Activated naive CD4-positive, alpha-beta T cell treated with anti-CD3 and anti-CD28 coated beads, Interleukin-2, amount 10 ng/mL, durations not matched to agents 5 hours and 36 hours (primary cell): ENCODE measurements at places on chromosomes 2 and 18. TPM values are rescaled to one million over a fixed set of nuclear protein-coding genes. Genes with fewer than 3 reads are reported as not detected.

The DSG1 gene
- total RNA-seq: not detected

The SPC25 gene
- 32.1 TPM for total RNA-seq

The TPO gene
- not detected for total RNA-seq

The CFLAR gene
- 93.5 TPM for total RNA-seq

The ARHGEF33 gene
- not detected for total RNA-seq

The CCL20 gene
- not detected for total RNA-seq

The ANKRD30B gene
- total RNA-seq: not detected

The PCARE gene
- total RNA-seq: not detected

The SPATS2L gene
- 23.1 TPM for total RNA-seq

The LIPG gene
- total RNA-seq: 0.39 TPM

The ABCG5 gene
- total RNA-seq: not detected

The IL36RN gene
- total RNA-seq: not detected

The CREB1 gene
- total RNA-seq: 86.8 TPM

The TRIM54 gene
- 0.12 TPM for total RNA-seq

The EGR4 gene
- 0.10 TPM for total RNA-seq

The AGAP1 gene
- 1.4 TPM for total RNA-seq

The GPR39 gene
- total RNA-seq: not detected

The EPB41L3 gene
- 4.7 TPM for total RNA-seq

The MYO3B gene
- not detected for total RNA-seq

The EML6 gene
- total RNA-seq: 0.86 TPM

The TCF7L1 gene
- total RNA-seq: not detected

The EIF2AK2 gene
- 34.8 TPM for total RNA-seq

The TSPYL6 gene
- total RNA-seq: not detected

The WNT6 gene
- total RNA-seq: not detected

The DSG4 gene
- not detected for total RNA-seq

The DNAJC5G gene
- total RNA-seq: not detected

The DNAJB2 gene
- total RNA-seq: 40.7 TPM

The CYP20A1 gene
- total RNA-seq: 25.3 TPM

The GCG gene
- total RNA-seq: not detected

The POMC gene
- 2.8 TPM for total RNA-seq

The GPR75 gene
- total RNA-seq: 2.3 TPM

The FKBP1B gene
- total RNA-seq: 0.58 TPM

The PAX8 gene
- total RNA-seq: 1.9 TPM

The ZNF892 gene
- 3.5 TPM for total RNA-seq

The SH2D6 gene
- 0.43 TPM for total RNA-seq

The CSRNP3 gene
- total RNA-seq: not detected

The IL1B gene
- total RNA-seq: not detected

The CLHC1 gene
- 9.9 TPM for total RNA-seq

The COLEC11 gene
- 0.34 TPM for total RNA-seq

The ICOS gene
- 45.0 TPM for total RNA-seq

The NCKAP1 gene
- 0.48 TPM for total RNA-seq

The UGT1A5 gene
- not detected for total RNA-seq

The TDRD15 gene
- total RNA-seq: not detected

The HRH4 gene
- not detected for total RNA-seq

The AKAIN1 gene
- total RNA-seq: not detected
